ENCODE measurements at places on chromosomes 3 and 15. TPM values are rescaled to one million over a fixed set of nuclear protein-coding genes. Genes with fewer than 3 reads are reported as not detected.

TMCO5A gene
- total RNA-seq: not detected

GOLGA8R gene
- 3.3 TPM for total RNA-seq

C2CD4B gene
- 1.7 TPM for total RNA-seq

PAK6 gene
- total RNA-seq: 4.6 TPM

ZNF385D gene
- total RNA-seq: 8.1 TPM

ZBED2 gene
- total RNA-seq: not detected

Data from gastroesophageal sphincter (tissue), 4 donors.